ENCODE measurements at places on chromosomes 7 and 10.
A peak's percentile ranks its signal among the peaks of the same experiment; 100 is the strongest.

DNA sequence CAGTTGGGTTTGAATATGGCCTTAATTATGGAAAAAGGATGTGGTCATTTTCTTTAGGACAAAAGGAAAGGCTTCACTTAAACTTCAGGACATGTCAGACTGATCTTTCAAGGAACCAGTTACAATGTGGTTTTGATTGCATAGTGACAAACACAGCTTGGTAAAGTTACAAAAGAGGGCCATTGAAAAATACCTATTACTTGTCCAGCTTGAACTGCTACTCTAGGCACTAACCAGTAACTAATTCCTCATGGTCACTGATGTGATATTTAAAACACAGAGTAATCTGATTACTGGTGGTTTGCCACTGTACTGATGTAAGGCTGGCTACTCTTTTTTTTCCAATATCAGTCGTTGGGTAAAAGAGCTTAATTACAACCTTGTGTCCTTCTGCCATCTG is 22.6 kb downstream of the TES start:
- DNase-seq, result no peak

DNA sequence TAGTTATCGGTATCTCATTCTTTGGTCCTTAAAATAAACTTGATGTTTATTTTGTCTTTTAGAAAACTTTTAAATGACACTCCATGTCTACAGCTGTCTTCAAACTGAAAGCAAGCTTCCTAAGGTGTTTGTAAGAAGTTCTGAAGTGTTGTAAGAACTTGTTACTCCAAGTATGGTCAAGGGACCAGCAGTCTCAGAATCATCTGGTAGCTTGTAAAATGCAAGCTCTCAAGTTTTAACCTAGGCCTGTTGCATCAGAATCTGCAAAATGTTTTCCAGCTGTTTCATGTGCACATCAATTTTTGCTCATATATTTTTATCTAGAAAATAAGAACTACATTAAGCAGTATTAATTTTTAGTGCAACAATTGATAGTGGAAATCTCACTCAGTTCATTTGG is 104.1 kb downstream of the THSD7A start:
- no peak for DNase-seq

GRCh38 chr7:91566402-91566732 is 302.1 kb downstream of the FZD1 start:
- DNase-seq, result no peak

- no peak for DNase-seq
These were observed 138.0 kb upstream of the TARP start for GRCh38 chr7:38411404-38411803.

GRCh38 chr7:11300241-11300640 is 326.6 kb downstream of the PHF14 start:
- DNase-seq, result no peak

DNA sequence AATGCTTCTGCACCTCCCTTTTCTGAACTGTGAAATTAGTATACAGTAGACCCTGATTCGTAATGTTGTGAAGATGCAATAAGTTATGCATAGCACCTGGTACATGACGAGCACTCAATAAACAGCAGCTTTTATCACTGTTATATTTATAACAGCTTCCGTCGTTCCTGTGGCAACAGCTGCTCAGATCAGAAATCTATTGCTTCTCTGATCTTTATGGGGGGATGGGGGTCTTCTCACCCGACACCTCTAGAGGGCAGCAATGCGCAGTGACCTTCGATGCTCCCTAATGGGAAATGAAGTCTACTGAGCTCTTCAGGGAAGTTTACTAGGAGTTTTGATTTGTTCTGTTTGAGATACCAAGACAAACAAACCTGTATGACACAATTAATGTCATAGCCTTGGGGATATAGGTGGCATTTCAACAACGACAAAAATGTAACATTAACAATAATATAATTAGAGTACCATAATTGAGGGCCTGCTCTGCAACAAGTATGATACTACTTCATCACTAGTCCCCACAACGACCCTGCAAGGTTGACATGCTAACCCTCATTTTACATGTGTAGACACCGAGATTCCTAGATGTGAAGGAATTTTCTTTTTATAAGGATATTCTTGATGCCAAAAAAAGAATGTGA is 289.6 kb downstream of the SFMBT2 start:
- DNase-seq, result no peak

DNA sequence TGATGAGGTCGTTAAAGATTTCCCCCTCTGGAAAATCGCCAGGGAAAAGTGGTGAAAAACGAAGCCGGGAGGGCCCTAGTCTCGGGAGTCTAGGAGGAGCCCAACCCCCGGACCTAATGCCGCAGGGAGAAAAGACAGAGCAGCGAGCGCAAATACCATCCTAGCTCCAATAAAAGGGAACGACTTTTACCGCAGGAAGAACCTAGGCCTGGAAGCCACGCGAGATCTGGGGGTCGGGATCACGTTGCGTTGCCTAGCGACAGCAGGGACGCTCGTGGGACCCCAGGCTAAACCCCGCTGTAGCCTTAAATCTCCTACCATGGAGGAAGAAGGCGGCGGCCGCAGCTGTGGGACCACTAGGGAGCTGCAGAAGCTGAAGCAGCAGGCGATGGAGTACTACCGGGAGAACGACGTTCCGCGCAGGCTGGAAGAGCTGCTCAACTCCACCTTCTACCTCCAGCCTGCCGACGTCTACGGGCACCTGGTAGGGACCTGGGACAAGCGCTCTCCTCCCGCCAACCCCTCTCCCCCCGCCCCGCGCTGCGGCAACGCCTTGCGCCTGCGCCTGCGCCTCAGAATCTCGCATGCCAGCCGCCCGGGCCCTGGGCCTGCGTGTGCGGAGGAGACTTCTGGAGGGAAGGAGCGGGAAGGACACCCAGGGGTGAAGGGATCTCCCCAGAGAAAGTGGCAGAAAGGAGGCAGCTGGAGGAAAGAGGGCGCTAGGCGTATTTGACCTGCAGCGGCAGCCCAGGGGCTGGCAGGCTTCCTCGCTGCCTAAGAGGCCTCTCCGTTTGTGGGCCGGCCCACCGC is at the start of gene ENO4:
ENO4 (plus strand) TSS at position 252 of the 810 bp plus-strand sequence; CDS start at position 320, 68 bp downstream.
- peak; percentile 31 for DNase-seq

- DNase-seq, result no peak
These were observed 277.6 kb upstream of the PHF14 start for GRCh38 chr7:10696064-10696463.

DNA sequence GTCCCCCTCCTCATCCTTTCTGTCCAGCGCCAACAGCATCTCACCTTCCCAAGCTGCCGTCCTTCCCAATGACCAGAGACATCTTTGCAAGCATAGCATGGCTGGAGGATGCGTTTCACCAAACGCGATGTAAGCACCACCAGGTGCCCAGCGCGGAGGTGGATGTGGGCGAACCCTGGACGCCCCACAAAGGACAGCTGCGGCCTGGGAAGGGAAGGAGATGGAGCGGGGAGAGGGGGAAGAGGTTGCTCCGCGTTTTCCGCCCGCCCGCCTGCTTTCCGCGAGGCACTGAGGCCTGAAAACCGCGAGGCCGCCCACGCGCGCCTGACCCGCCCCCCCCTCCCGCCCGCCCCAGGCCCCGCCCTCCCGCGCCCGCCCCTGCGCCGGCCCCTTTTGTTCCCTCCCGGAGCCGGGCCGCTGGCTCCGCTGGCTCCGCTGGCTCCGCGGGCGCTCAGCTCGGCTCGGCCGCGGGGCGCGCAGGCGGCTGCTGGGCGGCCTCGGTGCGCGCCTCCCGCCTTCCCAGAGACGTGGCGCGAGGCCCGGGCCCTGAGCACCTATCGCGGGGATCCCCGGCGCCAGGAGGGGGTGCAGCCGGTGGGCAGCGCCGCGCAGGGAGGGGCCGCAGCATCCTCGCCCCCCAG is at the start of gene CLIP2:
CLIP2 (plus strand) TSS at position 390 of the 641 bp plus-strand sequence. CDS start 28,140 bp downstream, outside the sequence.
- DNase-seq, result peak; percentile 46

GRCh38 chr10:103616705-103617601 is 123.4 kb downstream of the NEURL1 start:
- no peak for DNase-seq

- no peak for DNase-seq
These were observed 69.3 kb downstream of the OSBPL3 start for GRCh38 chr7:24910551-24911212.

DNA sequence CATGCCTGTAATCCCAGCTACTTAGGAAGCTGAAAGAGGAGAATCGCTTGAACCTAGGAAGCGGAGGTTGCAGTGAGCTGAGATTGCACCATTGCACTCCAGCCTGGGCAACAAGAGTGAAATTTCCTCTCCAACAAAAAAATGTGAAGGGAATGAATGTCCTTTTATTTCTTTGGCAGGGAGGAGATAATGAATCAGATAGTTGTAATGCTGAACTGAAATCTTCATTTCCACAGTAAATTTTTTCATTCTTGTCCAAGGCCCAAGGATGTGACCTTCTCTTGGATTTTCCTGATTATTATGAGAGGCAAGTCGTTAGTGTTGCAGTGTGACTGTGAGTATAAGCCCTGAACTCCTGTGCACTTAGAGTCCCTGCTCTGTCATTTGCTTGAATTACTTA is 13.6 kb downstream of the STAMBPL1 start:
- DNase-seq, result no peak

GRCh38 chr10:71246591-71247413 is 34.4 kb downstream of the UNC5B start:
- DNase-seq, result no peak

- no peak for DNase-seq
These were observed 611.9 kb upstream of the FOXK1 start for GRCh38 chr7:4070214-4070613.

GRCh38 chr10:33539116-33539515 is 204.6 kb upstream of the NRP1 start:
- no peak for DNase-seq

- no peak for DNase-seq
These were observed at the start of gene CACNB2 for GRCh38 chr10:18140149-18140956. CACNB2 (plus strand) TSS chr10:18140424.

DNA sequence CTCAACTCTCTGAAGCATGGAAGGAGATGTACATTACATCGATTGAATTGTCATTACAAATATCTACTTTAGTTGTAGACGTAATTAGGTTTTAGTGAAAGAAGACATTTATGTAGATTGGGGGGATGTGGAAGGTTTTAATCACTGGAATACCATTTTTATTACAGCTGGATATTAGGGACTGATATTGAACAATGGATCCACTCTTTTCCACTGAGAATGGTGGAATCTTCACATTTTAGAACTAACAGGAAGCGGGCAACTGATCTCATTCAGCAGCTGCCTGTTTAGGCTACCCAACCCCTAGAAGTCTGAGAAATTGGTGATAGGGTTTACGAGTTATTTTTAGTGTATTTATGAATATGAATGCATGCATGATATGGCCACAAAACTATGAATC is 336.2 kb upstream of the LRGUK start:
- no peak for DNase-seq

GRCh38 chr7:143003393-143004051 is 23.4 kb downstream of the OR9A2 start:
- no peak for DNase-seq

DNA sequence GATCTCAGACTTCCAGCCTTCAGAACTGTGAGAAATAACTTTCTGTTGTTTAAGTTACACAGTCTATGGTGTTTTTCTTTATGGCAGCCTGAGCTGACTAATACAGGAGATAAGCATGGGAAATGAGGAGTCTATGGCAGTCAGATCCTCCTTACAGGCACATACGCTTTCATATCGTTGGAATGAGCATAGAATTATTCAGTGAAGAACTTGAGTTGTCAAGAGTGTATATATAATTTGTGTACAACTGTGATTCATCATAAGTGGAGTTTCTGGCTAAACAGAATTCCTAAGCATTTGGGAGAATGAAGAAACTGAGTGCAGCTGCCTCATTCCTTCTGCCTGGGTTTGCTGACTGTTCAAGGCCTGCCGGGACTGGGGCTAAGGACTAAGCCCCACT is 516.7 kb downstream of the ADRA2A start:
- DNase-seq, result no peak

DNA sequence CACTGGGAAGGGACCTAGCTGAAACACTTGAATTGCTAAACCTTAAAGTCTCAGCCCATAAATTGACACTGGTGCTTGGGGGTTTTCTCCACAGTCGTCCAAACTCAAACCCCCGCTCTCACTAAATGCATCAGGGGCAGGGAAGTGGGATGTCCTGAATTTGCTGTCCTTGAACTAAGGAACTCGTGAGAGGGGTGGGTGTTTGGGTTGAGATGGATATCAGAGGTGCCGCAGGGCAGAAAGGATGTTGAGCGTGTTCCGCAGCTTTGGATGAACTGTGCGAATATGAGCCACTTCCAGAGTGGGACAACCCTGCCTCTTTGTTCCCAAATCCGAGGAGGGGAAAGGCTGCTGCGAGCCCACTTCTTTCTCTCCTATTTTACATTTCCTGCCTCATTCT is 90.3 kb upstream of the LYZL2 start:
- DNase-seq, result no peak

DNA sequence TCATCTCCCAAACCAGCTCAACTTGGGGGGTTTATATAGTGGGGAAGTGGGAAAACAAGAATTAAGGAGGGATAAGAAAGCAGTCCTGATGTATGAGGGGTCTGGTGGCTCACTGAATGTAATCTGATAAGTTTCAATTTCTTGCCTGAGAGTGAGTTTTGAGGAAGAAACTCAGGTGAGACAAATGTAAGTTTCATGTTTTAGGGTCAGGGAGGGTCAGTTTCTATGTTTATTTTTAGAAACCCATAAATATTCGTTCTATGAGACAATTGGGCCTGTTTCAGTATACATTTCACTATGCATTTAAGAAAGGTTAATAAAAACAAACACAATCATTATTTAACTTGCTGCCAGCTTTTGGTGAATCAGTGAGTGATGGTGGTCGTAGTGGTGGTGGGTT is 128.0 kb upstream of the MBL2 start:
- DNase-seq, result no peak

GRCh38 chr10:117551330-117552155 is 9.0 kb downstream of the EMX2 start:
- no peak for DNase-seq

- no peak for DNase-seq
These were observed 53.4 kb downstream of the TAS2R16 start for GRCh38 chr7:122942059-122942458.

DNA sequence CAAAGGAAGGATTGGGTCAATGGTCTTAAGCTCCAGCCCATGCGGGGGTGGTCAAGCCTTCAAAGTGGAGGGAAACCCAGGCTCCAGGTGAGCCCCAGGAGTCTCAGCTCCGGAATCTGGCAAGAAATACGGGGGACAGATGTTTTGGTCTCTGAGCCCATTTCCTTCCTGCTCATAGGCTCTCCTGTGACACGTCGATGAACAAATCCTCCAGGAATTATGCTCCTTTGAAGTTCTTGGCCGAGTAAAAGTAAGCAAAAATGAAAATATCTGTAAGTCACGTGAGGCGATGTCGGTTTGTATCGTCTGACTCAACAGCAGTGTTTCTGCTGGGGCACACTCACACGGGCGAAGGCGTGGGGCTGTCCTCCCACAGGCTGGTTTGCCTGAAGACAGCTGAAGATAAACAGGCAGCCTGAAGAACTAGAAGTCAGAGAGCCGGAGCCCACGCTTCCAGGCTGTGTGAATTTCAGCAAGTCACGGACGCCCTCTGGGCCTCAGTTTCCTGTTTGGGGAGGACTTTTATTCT is 52.6 kb upstream of the SMNDC1 start:
- DNase-seq, result no peak

DNA sequence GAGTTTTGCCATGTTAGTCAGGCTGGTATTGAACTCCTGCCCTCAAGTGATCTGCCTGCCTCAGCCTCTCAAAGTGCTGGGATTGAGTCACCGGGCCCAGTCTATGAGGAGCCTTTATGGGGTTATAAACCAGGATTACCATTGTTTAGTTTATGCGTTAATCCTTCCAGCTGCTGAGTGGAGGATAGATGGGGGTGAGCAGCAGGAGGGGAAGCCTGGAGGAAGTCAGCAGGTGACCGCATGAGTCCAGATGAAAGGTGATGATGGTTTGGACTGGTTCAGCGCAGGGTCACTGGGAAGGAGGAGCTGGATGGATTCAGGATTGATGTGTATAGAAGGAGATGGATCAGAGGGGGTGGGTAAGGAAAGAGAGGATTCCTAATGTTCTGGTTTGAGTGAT is 197.1 kb downstream of the ADAM12 start:
- DNase-seq, result no peak

GRCh38 chr10:118459642-118460193 is 117.6 kb upstream of the FAM204A start:
- DNase-seq, result no peak

Data from SW 1271 (cell line).